ENCODE measurements at places on chromosomes 4 and X.

- ATAC-seq = no peak
Measured at GRCh38 chr4:38871593-38871992, 4.0 kb downstream of the FAM114A1 start.

GRCh38 chrX:6456196-6456595, 78.7 kb downstream of the VCX3A start:
- no peak for ATAC-seq

GRCh38 chrX:84729809-84730208, 227.6 kb upstream of the HDX start:
- ATAC-seq = peak; percentile 59

GRCh38 chr4:80229128-80229527, 31.8 kb downstream of the PRDM8 start:
- ATAC-seq = no peak

DNA sequence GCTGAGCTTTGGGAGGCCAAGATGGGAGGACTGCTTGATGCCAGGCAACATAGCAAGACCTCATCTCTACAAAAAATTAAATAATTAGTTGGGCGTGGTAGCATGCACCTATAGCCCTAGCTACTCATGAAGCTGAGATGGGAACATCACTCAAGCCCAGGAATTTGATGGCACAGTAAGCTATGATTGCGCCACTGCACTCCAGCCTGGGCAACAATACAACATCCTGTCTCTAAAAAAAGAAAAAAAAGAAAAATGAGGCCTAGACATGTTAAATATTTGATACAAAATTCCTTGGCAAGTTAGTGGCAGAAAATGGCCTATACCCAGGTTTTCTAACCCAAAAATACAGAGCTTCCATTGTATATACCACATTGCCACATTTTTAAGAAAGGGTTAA, 88.1 kb upstream of the MAB21L2 start:
- ATAC-seq = no peak

Measured in stimulated activated memory B cell treated with anti-CD40 and anti-IgM and Interleukin-4, amounts not matched to agents 10 μg/mL and 1 μg/mL and 100 μg/mL, for 72 hours (primary cell).